ENCODE measurements at places on chromosomes 2 and 18.

- no peak for DNase-seq
These were observed 42.5 kb downstream of the SLC9A2 start for GRCh38 chr2:102661846-102662245.

DNA sequence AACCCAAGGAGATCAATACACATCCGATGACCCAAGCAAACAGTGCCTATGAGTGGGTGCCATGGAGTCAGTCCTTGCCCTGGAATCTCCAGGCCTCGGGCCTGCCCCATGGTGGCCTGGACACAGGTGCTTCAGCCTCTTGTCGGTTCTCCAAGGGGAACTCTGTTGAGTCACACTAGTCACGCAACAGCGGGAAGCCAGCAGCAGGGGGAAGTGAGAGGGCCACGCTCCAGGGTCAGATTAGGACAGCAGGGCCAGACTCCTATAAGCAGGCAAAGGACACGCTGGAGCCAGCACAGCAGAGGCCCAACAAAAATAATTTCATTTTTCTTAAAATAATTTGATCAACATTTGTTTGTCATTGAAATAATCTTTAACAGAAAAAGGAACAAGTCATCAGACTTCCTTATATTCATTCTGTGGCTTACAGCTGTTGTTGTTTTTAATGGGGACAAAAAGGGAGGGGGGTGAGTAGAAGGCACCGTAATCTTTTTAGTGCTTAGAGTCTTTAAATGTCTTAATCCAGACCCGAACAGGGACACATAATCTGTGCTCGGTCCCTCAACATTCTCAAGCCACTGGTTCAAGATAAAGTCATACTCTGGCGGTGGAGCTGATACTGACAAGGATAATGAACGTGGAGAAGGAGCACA, 16.4 kb upstream of the ARMC9 start:
- no peak for DNase-seq

DNA sequence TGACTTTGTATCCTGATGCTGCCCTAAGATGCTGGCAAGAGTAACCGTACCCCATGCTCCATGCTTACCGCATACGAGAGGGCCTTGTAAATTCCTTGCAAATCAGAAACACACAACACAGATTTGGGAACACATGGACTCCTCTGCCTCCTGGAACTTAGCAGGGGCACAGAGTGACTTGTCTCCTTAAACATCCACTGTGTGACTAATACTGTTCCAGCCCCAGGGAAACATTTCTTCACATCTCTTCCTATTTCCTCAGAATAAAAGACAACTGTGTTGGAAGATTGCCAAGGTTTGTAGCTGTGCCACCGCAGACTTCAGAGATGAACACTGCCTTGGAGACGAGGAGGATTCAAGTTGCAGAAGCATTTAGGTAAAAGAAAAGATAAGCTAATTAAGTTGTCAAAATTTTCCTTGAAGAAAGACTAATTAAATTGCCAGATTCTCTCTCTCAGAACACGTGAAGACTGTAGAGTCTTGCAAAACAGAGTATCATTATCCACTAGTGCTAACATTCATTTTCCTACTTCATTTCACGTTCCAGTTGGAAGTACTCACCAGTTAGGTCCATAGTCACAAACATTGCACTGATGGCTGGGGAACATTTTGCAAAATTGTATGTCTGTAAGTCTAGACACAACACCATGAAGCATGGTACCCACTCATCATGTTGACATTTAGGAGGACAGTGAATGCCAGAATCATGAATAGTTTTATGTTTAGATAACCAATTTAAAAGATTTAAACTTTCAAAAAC, 188.8 kb downstream of the TSN start:
- no peak for DNase-seq

DNA sequence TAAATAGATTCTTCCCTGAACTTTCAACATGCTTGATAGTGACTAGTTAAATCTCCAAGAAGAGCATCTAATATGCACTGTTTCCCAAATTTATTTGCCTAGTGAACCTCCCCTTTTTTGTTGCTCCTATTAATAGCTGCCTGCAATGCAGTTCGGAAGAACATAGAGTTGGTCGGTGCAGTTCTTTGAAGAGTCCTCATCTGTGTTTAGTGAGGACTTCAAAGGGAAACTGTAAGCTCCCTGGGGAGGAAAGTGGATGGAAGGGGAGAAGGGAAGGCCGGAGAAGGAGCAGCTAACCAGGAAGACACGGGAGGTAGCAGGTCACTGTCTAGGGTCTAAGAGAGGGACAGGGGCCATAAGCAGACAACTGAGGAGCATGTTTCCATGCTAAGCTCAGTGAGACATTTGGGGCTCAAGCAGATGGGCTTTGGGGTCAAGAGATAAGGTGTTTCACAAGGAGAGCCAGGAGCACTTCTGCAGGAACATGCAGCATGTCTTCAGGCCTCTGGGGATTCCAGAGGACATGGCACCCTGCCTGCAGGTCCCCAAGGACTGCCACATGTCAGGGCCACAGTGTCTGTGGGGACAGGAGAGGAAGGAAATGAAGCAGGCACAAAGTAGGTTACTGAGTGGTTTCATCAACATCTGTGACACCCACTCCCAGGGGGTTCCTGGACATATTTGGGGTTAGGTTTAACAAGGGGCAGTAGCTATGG, 48.7 kb upstream of the ANXA4 start:
- DNase-seq, result no peak

- no peak for DNase-seq
These were observed 303.9 kb downstream of the ETAA1 start for GRCh38 chr2:67701011-67701410.

DNA sequence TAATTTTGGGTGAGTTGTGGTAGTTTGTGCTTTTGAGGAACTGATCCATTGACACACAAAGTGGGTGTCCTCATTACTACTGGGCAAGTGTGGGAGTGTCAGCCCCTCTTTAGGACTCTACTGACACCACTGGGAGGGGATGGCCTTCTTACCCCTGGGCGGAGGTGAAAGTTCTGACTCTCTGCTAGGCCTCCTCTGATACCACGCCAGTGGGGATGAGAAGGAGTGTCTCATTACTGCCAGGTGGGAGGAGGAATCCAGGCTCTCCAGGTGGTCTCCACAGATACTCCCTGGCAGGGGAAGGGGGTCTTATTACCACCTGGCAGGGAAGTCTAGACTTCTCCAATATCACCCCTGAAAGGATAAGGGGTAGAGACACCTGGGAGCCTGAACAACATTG, 9.1 kb downstream of the LCLAT1 start:
- DNase-seq, result no peak

- DNase-seq, result no peak
These were observed 80.3 kb downstream of the XRCC5 start for GRCh38 chr2:216189410-216189809.

- no peak for DNase-seq
These were observed 24.2 kb upstream of the RHOB start for GRCh38 chr2:20422402-20423271.

GRCh38 chr2:200467806-200468681, 41.8 kb downstream of the KCTD18 start:
- no peak for DNase-seq

GRCh38 chr2:31469648-31470047, 55.1 kb upstream of the XDH start:
- no peak for DNase-seq

DNA sequence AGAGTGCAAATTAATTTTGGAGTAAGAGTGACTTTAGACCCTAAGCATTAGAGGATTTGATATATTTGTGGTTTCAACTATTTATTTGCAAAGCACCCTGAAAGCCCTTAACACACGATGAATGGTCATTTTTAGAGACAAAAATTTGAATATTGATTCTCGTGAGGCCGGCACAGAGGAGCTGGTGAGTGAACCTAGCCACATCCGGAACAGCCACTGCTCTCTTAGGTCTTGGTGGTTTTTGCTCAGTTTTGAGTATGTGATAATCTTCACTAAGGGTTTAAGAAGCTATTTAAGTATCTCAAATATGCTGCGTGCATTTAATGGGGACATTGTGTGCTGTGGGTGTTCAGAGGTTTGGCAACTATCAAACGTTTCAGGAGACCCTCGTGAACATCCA, 204.8 kb downstream of the TSN start:
- DNase-seq, result no peak

DNA sequence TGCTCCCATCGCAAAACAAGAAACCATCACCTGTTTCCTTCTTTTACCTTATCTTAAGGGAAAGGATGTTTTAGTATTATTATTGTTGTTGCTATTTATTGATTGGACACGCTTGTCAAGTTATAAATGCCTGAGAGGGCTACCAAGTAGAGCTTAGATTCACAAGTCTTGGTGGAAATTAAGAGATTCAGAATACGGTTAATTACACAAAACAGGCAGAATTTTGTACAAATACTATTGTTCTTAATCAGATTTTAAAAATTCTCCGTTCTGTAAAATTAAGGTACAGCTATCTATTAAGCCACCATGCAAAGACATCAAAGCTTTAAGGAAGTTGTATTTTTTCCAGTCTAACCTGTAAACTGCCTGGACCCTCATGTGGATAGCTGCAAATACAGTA, 1.1 kb upstream of the ZNF521 start:
- DNase-seq, result no peak

DNA sequence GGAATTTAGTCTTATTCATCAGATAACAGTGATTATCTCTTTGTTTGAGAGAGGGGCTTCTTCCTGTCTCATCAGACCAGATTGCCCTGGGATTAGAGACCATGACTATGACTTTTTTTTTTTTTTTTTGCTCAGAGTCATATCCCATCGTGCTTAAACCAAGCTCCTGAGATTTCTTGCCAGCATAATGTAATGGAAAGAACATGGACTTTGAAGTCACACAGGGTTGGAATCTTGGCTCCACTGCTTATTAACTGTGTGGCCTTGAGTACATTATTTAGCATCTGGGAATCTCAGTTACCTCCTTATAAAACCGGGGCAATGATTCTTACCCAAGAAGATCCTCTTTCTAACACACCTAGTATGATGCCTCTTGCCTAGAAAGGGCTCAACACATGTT, 268.3 kb downstream of the DYSF start:
- no peak for DNase-seq

- no peak for DNase-seq
These were observed 12.7 kb upstream of the SMARCAL1 start for GRCh38 chr2:216399621-216400020.

DNA sequence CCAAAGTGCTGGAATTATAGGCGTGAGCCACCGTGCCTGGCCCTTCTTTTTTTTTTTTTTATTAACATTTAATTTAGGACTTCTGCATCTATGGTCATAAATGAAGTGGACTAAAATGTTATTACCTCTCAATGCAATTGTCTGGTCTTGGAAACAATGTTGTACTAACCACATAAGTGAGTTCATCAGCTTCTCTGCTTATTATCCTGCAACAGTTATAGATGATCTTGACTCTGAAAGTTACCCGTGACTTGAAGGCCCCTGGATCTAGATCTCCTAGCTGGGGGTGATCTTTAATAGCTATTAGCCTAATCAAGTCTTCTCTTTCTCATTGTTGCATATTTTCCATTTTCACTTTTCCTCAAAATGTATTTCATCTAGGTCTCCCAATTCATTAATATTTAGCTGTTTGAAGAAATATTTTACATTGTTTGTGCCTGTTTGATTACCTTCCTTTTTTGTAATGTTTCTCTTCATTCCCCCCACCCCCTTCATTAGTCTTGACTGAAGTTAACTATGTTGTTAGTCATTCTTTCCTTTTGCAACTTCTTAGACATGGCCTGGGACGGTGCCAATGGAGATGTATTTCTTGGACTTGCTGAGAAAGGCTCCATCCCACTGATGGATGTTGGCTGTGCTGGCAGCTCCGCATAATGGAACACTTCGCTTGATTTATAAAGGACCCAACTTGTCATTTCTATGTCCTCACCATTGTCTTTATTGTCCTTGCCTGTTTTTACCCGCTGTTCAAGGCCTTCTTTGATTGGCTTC, 141.6 kb upstream of the RIOK3 start:
- no peak for DNase-seq

DNA sequence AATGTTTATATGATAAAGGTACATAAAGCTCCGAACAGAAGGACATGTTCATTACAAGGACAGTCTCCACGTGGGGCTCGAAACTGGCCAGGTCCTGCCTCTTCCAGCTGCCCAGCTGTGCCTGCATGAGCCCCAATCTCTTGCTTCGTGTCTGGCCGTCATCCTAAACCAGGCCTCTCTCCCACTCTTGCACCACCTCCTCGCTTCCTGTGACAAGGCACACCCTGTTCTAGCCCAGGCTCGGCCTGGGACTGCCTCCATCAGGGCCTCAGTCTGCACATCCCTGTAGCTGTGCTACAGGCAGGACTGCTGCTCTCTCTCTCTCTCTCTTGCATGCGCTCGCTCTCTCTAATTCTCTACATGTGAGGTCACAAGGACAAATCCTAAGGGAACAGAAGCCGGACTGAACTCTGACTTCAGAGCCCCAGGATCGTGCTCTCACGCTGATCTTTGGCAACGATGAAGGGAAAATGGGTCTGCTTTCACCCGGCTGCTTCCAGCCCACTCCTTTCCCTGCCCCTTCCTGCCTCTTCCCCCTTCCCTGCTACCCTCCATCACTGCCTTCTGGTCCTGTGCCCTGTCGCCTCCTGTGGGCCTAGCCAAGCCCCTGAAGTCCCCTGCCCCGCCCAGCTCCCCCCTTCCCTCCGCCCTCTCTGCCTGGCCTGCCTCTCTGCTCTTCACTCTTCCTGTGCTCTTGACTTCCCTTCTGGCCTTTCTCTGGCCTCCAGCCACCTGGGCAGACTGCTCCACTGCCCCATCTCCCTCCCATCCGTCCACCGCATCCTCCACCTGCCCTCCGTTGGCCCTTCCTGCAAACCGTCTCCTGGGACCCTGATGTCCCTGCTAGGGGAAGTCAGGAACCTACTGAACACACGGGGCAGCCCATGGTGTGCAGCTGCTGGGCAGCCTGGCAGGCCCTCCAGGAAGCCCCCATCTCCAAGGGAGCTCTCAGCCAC, 7.8 kb upstream of the GPR55 start:
- DNase-seq, result no peak

DNA sequence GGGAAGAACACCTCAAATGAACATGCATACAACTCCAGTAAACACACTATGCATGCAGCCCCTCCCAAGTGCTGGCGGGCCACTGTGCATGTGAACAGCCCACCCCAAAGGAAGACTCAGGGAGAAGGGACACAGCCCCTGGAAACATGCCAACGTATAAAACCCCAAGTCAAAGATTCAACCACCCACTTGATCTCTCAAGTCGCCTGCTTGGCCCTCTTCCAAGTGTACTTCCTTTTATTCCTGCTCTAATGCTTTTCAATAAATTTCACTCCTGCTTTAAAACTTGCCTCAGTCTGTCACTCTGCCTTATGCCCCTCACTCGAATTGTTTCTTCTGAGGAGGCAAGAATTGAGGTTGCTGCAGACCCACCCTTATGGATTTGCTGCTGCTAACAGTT, 139.1 kb downstream of the C1D start:
- DNase-seq, result no peak

Measured in stimulated activated CD4-positive, alpha-beta T cell treated with anti-CD3 and anti-CD28 coated beads, Interleukin-1b, Interleukin-23, amount 100 ng/mL, for 1 hour (primary cell).